ENCODE measurements at places on chromosomes 3 and 15. TPM values are rescaled to one million over a fixed set of nuclear protein-coding genes. Genes with fewer than 3 reads are reported as not detected.

DNA sequence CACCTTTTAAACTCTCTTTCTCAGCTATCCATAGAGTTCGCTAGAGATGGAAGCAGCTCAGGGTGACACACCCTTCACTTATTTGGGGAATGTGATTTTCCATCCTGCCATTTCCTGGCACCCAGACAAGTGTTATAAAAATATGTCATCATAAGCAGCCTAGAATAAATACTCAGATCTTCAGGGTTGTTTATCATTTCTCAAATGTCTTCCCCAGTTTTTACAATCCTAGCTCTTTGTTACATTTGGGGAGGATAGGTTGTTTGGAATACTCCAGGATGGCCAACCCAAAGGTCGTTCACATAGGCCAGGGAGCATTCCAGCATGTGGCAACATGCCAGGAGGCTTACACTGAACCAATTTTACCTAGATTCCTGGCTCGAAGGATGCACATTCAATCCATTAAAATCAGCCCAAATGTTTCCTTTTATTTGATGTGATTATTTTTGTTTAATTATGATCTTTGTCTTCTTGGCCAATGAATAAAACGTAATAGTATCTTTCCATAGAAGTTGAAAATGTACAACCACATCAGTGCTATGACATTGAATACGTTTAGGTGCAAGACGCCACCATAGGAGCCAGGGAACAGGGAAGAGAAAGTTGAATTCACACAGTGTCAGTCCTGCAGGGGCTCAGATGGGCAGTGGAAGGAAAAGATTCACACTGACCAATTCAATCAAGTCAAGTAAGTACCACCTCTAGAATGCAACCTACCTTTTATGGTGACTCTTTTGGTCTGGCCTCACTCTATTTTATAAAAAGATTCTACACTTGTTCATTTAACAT, 537.7 kb upstream of the MDFIC2 start:
- DNase-seq, result no peak

NEIL1 gene
- total RNA-seq, result 62.3 TPM

DNA sequence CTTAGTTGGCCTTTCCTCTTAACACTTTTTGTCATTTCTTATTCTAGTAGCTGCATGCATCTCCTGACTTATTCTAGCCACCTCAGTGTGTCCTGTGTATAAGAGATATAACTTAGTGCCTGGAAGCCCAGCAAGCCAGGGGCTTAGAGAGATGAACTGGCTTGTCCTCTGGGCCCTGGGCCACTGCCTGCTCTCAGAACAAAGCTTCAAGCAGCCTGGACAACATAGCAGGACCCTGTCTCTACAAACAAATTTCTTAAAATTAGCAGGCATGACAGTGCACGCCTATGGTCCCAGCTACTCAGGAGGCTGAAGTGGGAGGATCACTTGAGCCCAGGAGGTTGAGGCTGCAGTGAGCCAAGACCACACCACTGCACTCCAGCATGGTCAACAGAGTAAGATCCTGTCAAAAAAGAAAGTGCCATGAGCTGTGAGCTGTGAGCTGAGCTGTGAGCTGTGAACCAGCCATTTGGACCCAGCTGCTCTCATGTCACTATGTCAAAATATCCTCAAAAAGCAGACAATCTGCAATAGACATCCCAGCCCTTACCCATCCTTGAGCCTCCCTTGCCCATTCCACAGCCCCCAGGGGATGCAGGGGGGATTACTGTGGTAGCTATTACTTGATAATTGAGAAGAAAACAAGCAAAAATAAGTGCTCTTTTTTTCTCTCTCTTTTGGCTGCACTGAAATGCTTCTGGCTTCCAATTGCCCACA, 174.5 kb downstream of the OPA1 start:
- no peak for DNase-seq

CYP11A1 gene
- total RNA-seq, result not detected

DNA sequence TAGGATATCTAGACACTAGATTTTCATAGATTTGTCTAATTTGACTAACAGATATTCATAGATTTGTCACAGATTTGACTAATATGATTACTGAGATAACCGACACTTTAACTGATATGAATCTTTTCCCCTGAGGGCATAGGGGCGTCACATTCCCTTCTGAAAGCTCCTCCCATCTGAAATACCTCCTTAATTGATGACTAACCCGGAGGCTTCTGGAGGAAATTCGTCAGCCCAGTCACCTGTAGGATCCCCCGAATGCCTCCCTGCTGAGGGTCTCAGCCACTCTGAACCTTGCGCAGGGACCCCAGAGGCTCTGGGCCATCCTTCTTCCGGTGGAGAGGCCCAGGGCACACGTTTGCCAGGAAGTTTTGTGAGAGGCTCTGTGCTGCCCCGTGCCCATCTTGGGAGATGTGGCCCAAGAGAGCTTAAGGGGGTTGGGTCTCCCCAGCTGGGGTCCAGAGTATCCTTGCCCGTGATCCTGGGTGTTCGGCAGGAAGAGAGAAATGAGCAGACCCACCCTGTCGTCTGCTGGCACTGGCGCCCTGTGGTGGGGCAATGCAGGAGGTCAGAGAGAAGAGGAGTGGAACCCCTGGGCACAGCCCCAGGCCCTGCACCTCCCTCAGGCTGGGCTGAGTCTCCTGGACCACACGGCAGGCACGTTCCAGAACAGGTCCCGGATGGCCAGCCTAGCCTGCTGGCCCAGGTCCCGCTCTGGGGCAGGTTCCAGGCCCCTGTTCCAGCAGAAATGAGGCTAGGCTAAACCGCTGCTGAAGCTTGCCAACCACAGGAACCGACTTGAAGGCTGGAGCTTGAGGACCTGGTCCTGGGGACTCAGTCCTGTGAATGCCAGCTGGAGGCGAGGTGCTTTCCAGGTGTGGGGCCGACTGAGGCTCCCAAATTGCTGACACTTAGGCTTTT, 1.7 kb downstream of the PLA2G4D start:
- DNase-seq, result no peak

- DNase-seq, result no peak
Measured at GRCh38 chr3:184540777-184541681, 20.6 kb upstream of the EPHB3 start.

DNA sequence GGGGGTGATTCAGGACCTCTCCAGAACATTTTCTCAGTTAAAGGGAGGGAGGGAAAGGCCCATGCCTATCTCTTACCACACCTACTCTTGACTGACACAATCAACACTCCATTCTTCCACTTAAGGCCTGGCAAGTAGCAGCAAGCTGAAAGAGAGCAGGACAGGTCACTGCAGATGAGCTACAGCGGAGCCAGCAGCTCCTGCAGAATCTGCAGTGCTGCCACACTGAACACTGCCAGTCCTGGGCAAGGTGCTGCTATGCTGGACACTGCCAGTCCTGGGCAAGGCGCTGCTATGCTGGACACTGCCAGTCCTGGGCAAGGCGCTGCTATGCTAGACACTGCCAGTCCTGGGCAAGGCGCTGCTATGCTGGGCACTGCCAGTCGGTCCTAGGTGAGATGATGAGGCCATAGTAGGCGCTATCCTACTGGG, 143.7 kb downstream of the MYLK start:
- DNase-seq, result no peak

ETV5 gene
- total RNA-seq, result 362 TPM

DNA sequence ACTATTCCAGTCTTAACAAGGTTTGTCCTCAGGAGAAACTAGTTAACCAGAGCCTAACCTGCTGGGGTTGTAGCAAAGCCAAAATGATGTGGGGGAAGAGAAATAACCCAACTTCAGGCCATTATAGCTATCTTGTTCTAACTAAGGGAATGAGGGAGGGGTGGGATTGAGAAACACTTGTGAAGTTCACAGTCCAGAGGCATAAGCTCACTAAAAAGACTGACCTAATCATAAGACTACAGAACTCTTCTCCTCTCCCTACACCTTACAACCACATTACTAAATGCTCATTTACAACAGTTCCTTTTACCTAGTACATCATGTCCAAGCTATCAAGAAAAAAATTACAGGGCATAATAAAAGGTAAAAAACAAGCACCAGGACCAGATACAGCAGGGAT, 52.8 kb downstream of the UBE3A start:
- DNase-seq, result no peak

GRCh38 chr15:67957435-67958132, 96.5 kb upstream of the PIAS1 start:
- no peak for DNase-seq

CACNA1D gene
- 0.68 TPM for total RNA-seq

- no peak for DNase-seq
Measured at GRCh38 chr3:163261056-163261455, 1764.4 kb downstream of the OTOL1 start.

SCAANT1 gene
- total RNA-seq, result not detected

DNA sequence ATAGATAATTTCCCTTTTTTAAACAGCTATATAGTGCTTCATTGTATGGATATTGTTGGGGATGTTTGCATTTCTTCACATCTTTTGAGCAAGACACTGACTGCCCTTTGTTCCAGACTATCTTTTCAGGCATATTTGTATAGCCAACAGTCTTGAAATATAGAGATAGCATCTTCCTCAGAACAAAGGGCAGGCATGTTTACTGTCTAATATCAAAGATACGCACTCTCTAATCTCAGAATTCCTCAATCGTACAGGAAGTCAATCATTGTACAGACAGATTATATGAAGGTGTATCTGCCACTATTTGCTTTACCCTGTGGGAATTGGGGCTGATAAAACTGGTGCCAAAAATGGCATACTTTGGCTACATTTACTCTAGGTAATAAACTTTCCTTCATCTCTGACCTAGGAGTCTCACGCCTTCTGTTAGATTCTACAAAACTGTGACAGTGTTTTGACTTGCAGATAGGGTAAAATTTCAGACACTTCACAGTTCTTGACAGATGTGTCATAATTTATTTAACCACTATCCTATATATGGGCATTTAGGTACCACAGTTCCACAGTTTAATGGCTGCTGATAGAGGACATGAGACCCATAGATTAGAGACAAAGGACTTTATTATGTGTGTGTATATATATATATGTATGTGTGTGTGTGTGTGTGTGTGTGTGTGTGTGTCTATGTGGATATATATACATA, 321.0 kb downstream of the IGSF11 start:
- DNase-seq, result no peak

DNA sequence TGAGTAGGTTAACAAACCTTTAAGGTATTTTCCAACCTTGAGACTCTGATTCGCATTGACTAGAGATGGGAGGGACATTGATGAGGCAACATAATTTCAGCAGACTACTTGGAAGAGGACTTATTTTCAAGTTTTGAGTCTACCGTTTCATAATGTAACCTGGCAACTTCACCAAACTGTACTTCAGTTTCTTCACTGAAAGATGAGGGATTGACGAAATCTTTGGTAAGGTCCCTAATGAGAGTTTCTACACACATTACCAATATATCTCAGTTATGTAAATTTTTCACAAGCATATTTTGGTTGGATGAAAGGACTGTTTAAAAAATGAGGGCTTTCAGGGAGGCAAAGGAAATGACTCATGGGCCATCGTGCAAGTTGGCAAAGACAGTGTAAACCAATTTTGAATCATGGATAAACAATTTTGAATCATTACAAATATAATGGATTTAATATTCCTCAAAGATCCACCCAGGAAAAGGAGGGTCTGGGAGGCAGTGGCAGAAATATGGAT, 28.7 kb upstream of the SEMA6D start:
- DNase-seq, result no peak

DNA sequence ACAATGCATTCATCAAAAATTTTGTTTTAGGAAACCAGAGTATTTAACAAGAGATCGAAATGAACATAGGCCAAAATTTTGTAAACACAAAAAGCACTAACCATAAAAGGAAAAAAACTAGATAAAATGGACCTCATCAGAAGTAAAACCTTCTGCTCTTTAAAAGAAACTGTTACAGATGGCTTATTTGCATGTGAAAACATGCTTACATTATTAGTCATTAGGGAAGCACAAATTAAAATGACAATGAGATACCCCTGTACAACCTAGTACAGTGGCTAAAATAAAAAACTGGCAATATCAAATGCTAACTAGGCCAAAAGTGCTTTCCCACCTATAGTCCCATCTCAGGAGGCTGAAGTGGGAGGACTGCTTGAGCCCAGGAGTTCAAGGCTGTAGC, 19.3 kb downstream of the UBR1 start:
- DNase-seq, result no peak

DNA sequence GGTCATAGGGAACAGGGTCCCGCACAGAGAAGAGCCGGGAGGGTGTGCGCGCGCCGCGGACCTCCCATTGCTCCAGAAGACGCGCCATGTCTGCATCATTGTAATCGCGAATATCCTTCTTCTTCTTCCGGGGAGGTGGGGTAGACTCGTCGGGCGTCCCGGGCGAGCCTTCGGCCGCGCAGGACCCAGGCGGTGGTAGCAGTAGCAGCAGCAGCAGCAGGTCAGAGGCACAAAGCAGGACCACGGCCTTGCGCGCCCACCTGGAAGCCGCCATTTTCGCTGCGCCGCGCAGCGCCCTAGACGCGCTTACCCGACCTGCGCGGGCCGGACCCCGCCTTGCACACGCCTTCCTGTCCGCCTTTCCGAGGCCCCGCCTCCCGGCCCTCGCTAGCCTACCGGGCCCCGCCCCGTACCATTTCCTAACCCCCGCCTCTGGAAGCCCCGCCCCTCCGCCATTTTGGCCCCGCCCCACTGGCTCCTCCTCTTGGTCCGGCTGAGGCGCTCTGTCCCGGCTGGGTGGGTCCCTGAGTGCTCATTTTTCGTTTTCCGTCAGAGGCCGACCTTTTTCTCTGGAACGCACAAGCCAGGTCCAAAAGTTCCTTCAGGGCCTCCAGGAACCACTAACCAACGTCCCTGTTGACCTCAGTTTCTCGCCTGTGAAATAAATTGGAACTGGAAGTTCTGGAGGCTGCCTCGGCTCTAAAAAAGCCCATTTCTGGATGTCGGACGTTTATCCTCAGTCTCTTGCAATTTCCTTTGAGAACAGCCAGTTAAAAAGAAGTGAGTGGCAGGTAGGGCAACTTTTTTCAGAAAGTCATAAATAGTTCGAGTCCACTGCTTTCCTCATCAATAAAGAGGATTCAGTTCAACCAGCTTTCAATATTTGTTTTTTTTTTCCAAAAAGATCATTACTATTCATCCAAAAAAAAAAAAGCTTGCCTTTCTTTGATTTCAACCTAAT, at the start of gene MESD:
Gene MESD (minus strand): TSS at position 302 of the 961 bp plus-strand sequence. CDS start 28 bp downstream, at position 274.
- peak; percentile 89 for DNase-seq

- no peak for DNase-seq
Measured at GRCh38 chr3:151766454-151766853, 32.7 kb downstream of the AADACL2 start.

DNA sequence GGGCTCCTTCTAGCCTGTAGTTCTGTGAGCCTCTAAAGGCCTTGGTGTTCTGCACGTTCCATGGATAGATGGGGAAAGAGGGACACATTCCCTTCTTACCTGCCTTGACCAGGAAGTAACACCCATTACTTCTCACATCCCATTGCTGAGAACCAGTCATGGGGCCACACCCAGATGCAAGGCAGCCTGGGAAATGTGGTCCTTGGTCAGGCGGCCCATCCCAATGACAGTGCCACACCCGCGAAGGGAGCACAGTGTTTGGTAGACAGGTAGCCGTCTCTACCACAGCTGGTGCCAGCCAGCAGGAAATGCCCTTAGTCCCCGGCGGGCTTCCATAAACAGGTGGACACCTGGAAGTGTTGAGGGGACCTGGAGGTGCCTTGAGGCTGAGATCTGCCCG, 23.2 kb upstream of the LCTL start:
- DNase-seq, result no peak

DPPA2 gene
- not detected for total RNA-seq

- DNase-seq, result no peak
Measured at GRCh38 chr15:38308797-38309196, 56.2 kb downstream of the SPRED1 start.

All from thoracic aorta (tissue), 2 donors.